ENCODE measurements at places on chromosomes 13 and 19. TPM values are rescaled to one million over a fixed set of nuclear protein-coding genes. Genes with fewer than 3 reads are reported as not detected.
A peak's percentile ranks its signal among the peaks of the same experiment; 100 is the strongest.

- no peaks in the 10 kb centered on the region for H3K27me3 ChIP-seq
- H3K4me1 ChIP-seq, result no peaks in the 10 kb centered on the region
- H3K4me3 ChIP-seq, result no peak overlapping the region
Measured at GRCh38 chr19:6935618-6936017, 48.2 kb downstream of the ADGRE1 start.

S1PR4 gene
- total RNA-seq, result 134 TPM

DNA sequence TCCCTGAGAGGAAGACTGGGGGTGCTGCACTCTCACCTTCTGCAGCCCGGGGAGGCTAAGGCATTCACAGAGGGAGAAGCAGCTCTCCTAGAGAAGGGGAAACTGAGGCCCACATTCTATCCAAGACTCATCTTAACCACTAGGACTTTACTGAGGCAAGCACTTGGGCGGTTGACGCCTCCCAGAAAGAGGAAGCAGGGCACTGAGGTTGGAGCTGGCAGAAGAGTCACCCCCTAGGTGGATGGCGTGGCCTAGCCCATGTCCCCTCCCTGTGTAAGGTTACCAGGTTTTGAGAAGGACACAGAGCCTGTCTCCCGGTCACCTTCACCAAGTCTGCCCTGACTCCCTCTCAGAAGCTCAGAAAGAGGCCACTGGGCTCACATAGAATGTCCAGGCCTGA, 2.7 kb downstream of the S1PR2 start:
- no peak overlapping the region for H3K4me3 ChIP-seq
- no peak for DNase-seq
- H3K27ac ChIP-seq, result no peak overlapping the region

DNA sequence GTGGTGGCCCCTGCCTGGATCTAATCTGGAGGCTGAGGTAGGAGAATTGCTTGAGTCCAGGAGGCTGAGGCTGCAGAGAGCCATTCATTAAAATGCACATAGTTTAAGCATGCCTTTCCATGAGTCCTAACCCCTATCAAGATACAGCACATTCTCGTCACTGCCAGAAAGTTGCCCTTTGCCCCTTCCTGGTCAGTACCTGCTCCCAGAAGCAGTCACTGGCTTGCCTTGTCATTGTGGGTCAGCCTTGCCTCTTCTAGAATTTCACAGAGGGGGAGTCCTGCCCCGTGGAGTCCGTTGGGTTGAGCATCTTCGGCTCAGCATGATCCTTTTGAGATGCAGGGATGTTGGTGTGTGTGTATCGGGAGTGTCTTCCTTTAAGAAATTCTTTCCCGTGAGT, 10.8 kb downstream of the BICRA start:
- H3K27ac ChIP-seq, result no peak overlapping the region
- no peaks in the 10 kb centered on the region for H3K27me3 ChIP-seq
- H3K4me1 ChIP-seq, result peaks cover 15% of the 10 kb centered on the region
- no peak overlapping the region for H3K4me3 ChIP-seq
- peaks cover 3% of the 10 kb centered on the region for H3K36me3 ChIP-seq
- no peak for DNase-seq

- H3K4me1 ChIP-seq, result no peaks in the 10 kb centered on the region
- H3K36me3 ChIP-seq, result no peaks in the 10 kb centered on the region
Measured at GRCh38 chr13:89684896-89685295, 1662.6 kb upstream of the MIR17HG start.

DNA sequence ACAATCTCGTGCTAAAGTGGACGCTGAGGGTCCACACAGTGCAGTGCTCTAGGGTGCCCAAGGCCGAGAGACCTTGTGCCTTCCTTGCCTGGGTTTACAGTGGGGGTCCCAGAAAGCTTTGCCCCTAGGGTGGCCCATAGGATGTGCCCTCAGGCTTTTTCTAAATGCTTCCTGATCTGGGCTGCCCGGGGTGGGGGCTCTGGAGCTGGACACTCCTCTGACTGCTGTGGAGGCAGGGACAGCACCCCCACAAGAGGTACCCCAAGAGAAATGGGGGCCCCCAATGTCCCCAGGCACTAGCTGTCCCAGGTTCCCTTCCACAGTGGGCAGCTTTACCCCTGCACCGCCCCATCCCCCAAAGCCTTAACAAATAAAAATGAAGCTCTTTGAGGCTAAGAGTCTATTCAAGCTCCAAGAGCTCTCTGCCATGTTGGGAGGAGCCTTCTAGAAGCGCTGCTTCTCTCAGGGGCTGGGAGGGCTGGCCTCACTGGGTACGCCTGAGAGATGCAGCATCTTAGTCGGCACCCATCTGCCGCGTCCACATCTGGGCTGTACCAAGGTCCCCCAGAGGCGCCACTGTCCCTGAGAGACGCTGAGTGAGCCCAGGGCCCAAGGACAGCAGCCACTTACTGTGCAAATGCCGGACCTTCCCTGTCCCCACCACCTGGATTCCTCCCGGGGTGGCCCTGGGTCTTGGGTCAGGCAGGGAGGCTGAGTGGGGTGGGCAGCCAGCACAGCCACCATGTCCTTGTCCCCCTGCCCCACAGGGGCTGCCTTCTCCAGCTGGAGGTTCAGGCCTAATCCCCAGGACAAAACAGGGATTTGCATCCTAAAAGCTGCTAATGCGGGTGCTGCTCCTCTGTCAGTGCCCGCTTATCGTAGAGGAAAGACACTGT, 27.4 kb downstream of the CEBPA start:
- DNase-seq, result no peak
- H3K4me1 ChIP-seq, result peaks cover 6% of the 10 kb centered on the region
- no peak overlapping the region for H3K27ac ChIP-seq
- H3K4me3 ChIP-seq, result no peak overlapping the region
- H3K36me3 ChIP-seq, result no peaks in the 10 kb centered on the region

STK11 gene
- total RNA-seq, result 87.1 TPM

GRCh38 chr13:86813198-86813597, 858.0 kb upstream of the SLITRK5 start:
- H3K4me1 ChIP-seq, result no peaks in the 10 kb centered on the region
- no peak overlapping the region for H3K27ac ChIP-seq
- H3K36me3 ChIP-seq, result no peaks in the 10 kb centered on the region
- DNase-seq, result no peak

- H3K4me1 ChIP-seq, result peaks cover 1% of the 10 kb centered on the region
- no peak overlapping the region for H3K27ac ChIP-seq
- no peaks in the 10 kb centered on the region for H3K36me3 ChIP-seq
- no peak for DNase-seq
- H3K27me3 ChIP-seq, result peaks cover 14% of the 10 kb centered on the region
Measured at GRCh38 chr19:15810335-15810734, 5.1 kb downstream of the OR10H1 start.

DNA sequence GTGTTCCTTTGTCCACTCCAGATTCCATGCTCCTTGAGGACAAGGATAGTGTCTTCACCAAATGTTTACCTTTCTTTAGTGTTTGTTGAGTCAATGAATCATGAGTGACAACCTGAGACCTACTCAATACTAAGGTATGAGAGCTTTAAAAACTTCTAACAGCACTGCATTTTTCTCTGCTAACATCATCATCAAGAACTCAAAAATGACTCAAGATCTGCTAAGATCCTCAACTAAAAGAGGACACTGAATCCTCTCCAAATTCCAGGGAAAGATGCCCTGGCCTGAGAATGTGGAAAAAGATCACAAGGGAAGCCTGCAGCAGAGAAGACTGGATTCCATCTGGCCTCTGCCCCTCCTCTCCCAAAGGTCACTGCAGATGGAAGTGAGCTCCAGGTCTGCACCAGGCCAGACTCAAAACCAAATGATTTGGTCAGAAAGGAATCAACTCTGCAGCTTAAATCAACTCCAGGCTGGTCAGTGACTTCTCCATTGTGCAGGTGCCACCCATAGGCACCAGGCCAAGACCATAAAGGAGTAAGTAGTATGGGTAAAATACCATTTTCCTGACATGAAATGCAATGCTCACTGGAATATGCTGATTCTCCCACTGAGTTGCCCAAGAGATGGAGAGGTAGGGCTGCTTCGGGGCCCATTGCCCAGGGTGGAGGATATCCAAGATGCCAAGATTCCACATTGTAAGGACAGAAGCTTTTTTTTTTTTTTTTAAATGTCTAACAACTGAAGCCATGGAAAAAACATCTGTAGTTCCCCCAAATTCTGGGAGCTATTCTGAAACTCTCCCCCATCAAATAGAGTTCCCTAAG, 89.5 kb upstream of the DOCK9 start:
- H3K4me3 ChIP-seq, result peak overlapping the region; percentile 66
- H3K4me1 ChIP-seq, result peaks cover 53% of the 10 kb centered on the region
- H3K27ac ChIP-seq, result peak overlapping the region; percentile 69
- H3K36me3 ChIP-seq, result peaks cover 59% of the 10 kb centered on the region
- DNase-seq, result no peak

GRCh38 chr19:51777570-51778462, 16.8 kb downstream of the FPR2 start:
- H3K27me3 ChIP-seq, result peaks cover 35% of the 10 kb centered on the region
- no peaks in the 10 kb centered on the region for H3K36me3 ChIP-seq
- no peak overlapping the region for H3K4me3 ChIP-seq
- DNase-seq, result peak; percentile 34
- no peak overlapping the region for H3K27ac ChIP-seq
- H3K4me1 ChIP-seq, result no peaks in the 10 kb centered on the region

DNA sequence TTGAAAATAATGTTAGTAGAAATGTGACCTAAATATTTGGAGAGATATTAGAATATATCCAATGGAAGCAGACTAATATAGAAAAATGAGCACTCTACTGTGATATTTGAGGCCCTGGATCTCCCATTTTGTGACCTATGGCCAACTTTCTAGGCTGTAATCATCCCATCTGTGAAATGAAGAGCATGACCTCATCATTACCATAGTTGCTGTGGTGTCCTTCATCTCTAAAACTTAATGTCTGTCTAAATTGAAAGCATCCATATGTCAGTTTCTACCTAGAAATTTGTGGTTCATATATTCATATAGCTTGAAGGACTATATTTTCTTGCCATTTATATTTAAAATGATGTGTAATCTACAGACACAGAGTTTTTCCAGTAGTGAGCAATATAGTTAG, 41.6 kb downstream of the PAN3 start:
- peaks cover 7% of the 10 kb centered on the region for H3K4me1 ChIP-seq
- no peak for DNase-seq
- no peaks in the 10 kb centered on the region for H3K27me3 ChIP-seq

GRCh38 chr13:46593398-46593797, 40.4 kb downstream of the LRCH1 start:
- peak overlapping the region; percentile 63 for H3K27ac ChIP-seq
- DNase-seq, result peak; percentile 45
- peaks cover 3% of the 10 kb centered on the region for H3K36me3 ChIP-seq
- H3K27me3 ChIP-seq, result no peaks in the 10 kb centered on the region
- H3K4me1 ChIP-seq, result peaks cover 62% of the 10 kb centered on the region

C1QTNF9 gene
- not detected for total RNA-seq

- DNase-seq, result no peak
- H3K36me3 ChIP-seq, result no peaks in the 10 kb centered on the region
- H3K27me3 ChIP-seq, result no peaks in the 10 kb centered on the region
Measured at GRCh38 chr13:83634601-83635000, 247.7 kb downstream of the SLITRK1 start.

MCEMP1 gene
- not detected for total RNA-seq

AXL gene
- total RNA-seq, result 0.17 TPM

DNA sequence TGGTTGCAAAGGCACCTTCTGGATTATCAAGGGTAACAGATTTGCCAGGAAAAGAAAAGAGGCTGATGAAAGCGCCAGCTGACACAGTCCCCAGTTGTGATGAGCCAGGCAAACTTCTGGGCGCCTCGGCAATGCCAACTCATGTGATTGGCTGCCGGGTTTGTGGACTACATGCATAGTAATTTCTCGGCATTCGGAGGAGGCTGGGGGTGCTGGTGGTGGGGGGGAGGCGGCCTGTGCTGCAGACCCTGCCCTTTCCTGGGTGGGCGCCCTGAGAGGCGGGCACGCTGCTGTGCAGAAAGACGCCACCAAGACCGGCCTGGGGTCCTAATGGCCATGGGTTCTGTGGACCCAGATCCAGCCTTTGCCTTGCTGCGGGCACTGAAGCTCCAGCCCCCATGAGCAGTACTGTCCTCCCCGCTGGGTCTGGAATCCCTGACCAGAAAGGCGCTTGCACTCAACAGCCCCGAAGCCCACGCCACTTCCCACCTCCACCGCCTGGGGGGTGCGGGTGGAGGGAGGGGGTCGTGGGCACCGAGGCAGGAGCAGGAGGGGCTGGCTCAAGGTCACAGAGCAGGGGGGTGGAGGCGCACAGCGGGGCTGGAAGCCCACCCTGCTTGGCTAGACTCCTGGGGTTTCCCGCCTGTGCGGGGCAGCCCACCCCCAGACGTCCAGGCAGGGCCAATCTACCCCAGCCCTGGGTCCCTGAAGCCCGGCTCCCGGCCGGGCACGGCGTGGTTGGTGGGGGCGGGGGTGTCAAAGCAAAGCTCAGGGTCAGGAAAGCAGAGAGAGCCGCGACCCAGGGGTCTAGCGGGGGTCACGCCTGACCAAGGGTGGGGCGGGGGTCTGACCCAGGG, 1.0 kb downstream of the DIRAS1 start:
- no peaks in the 10 kb centered on the region for H3K4me1 ChIP-seq
- no peak for DNase-seq
- H3K27ac ChIP-seq, result no peak overlapping the region
- H3K27me3 ChIP-seq, result peaks cover 21% of the 10 kb centered on the region

DNA sequence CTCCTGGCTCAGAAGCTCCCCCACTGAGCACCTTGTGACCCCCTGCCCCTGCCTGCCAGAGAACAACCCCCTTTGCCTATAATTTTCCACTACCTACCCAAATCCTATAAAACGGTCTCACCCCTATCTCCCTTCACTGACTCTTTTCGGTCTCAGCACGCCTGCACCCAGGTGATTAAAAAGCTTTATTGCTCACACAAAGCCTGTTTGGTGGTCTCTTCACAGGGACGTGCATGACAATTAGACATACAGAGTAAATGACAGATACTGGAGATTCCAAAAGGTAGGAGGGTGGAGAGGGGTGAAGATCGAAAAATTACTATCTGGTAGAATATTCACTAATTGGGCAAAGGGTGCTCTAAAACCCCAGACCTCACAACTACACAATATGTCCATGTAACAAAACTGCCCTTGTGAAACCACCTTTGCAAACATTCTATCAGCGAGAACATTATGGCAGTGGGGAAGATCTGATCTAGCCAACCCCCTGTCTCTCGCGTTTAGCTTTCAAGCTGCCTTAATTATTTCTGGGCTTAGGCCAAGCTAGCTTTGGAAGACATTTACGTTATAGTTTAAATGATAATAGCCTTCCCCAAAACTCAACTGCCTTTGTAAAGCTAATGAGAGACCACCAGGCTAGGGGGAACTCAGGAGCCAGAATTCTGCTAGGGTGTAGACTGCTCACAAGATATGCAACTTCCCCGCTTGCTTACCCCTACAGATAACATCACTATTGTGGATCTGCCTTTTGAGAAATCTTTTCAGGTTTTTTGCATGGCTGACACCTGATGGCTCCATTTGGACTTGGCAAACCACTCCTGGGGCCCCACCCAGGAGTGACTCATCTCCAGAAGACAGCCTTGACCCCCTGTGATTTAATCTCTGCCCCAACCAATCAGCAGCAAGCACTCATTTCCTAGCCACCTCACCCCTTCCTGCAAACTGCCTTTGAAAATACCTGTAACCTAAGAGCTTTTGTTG, 1534.0 kb upstream of the SPRY2 start:
- no peak overlapping the region for H3K27ac ChIP-seq
- no peaks in the 10 kb centered on the region for H3K4me1 ChIP-seq
- no peak overlapping the region for H3K4me3 ChIP-seq
- no peaks in the 10 kb centered on the region for H3K27me3 ChIP-seq
- no peak for DNase-seq
- no peaks in the 10 kb centered on the region for H3K36me3 ChIP-seq

ZNF331 gene
- total RNA-seq, result 27.5 TPM

Data from activated naive CD8-positive, alpha-beta T cell treated with anti-CD3 and anti-CD28 coated beads, Interleukin-2, amount 10 ng/mL, durations not matched to agents 7 days and 5 days (primary cell).